ENCODE measurements at places on chromosomes 3 and 15. TPM values are rescaled to one million over a fixed set of nuclear protein-coding genes. Genes with fewer than 3 reads are reported as not detected.

Gene ZBTB47
- total RNA-seq = 0.69 TPM

Gene ANKRD63
- not detected for total RNA-seq

Gene ADAMTS17
- 2.6 TPM for total RNA-seq

Gene BOC
- 0.19 TPM for total RNA-seq

Gene INKA1
- 1.5 TPM for total RNA-seq
